ENCODE measurements at places on chromosomes 12 and 14.

DNA sequence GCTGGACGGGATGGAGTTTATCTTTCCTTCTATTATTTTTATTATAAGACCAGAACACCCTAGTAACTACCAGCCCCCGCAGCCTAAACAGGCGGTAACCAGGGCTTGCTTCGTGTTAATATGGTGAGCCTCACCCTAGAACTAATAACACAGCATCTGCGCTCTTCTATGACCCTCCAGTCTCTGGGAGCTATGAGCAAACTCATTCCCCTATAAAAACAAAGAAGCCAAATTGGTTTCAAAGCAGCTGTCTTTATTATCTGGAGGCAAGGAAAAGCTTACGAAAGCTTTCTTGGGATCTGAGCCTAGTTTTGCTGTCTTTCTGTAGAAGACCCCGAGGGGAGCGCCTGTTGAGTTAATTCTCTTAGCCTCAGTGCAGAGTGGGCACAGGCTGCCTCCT lies 85.0 kb downstream of the TBX5 start:
- DNase-seq = no peak

DNA sequence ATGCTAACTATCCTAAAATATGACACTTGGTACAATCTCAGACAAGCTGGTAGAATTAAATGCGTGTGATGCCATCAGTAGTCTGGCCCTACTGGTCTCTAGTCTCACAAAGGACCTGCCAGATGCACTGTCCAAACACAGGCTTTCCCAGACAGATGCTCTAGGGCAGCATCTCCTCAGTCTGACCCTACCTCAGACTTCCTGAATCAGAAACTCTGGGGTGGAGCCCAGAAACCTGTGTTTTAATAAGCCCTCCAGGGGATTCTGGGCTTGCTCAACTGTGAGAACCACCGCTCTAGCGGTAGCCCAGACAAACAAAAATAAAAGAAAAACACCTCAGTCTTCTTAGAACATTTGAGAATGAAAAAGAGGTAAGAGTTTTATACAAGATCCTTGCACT lies 48.0 kb downstream of the BDKRB1 start:
- DNase-seq = peak; percentile 33

- DNase-seq = no peak
Observed at GRCh38 chr14:35988972-35989690, 163.0 kb downstream of the BRMS1L start.

DNA sequence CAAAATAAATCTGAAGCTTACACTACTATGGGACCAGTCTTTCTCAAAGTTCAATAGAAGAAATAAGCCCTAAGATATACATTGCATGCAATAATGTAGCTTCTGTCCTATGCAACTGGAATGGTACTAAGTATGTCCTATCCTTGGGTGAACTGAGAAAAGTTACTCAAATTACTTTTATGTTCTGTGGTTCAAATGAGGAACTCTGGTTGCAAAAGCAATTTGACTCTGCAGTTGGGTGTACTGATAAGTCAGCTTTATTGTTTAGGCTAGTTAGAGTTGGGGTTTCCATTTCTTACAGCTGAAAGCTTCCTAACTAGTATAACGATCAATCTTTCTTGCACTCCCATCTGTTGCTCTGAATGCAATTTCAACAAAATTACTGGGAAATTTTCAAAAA lies 29.2 kb downstream of the GPR135 start:
- no peak for DNase-seq

GRCh38 chr12:124607681-124608425 lies 40.4 kb upstream of the NCOR2 start:
- no peak for DNase-seq

DNA sequence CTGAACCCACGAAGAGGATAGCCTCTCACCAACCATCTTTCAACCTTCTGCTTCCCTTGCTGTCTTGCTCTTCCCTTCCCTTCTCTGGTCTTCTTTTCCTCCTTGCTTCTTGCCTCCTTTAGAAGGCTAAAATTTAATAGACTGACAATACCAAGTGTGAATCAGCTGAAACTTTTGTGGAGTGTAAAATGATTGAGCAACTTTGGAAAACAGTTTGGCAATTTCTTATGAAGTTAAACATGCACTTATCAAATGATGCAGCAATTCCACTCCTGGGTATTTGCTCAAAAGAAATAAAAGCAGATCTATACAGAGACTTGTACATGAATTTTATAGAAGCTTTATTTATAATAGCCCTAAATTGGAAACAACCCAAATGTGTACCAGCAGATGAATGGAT lies 3.3 kb upstream of the KRT86 start:
- no peak for DNase-seq

GRCh38 chr14:50607181-50607580 lies 47.2 kb downstream of the ATL1 start:
- DNase-seq = no peak

- no peak for DNase-seq
Observed at GRCh38 chr14:85315733-85316290, 214.1 kb upstream of the FLRT2 start.

- DNase-seq = no peak
Observed at GRCh38 chr14:64878837-64879634, 671 bp downstream of the SPTB start.

GRCh38 chr12:122123051-122123760 lies 44.6 kb downstream of the MLXIP start:
- peak; percentile 70 for DNase-seq

GRCh38 chr14:57392830-57393229 lies 2.4 kb downstream of the NAA30 start:
- DNase-seq = no peak

DNA sequence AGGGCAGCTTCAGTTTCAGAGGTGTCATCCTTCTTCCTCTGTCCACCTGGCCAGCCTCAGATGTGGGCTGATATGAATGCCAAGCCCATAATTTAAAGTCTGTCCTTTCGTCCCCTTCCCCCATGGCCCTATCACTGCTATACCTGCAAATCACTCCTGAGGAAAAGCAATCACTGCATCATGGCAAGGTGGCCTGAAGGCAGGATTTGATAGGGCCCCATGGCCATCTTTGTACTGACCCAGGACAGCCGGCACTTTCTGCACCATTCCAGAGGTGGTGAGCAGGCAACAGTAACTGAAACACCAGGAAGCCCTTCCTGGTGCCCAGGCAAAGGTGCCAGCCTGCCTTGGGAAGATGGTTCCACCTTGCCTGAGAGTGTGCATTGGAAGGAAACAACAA lies 60.8 kb downstream of the ANO2 start:
- no peak for DNase-seq

GRCh38 chr12:96225044-96225855 lies 31.1 kb downstream of the ELK3 start:
- DNase-seq = no peak

DNA sequence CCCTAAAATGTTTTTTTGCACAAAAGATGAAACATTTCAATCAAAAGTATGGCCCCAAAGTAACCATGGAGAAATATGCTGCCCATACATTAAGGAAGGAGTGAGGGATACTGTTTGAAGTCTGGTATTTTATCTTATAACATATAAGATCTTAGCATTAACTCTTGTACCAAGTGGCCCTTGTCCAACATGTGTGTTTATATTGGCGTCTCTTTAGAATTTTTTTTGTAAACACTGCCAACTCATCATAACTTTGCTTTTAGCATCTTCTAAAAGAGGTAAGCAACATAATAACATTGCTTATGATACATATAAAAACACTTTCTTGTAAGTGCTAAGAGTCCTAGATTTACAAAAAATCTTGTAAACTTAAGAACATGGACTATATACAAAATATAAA lies 419.7 kb downstream of the ADAMTS20 start:
- no peak for DNase-seq

GRCh38 chr14:99768381-99768780 lies 24.8 kb upstream of the EML1 start:
- DNase-seq = no peak

DNA sequence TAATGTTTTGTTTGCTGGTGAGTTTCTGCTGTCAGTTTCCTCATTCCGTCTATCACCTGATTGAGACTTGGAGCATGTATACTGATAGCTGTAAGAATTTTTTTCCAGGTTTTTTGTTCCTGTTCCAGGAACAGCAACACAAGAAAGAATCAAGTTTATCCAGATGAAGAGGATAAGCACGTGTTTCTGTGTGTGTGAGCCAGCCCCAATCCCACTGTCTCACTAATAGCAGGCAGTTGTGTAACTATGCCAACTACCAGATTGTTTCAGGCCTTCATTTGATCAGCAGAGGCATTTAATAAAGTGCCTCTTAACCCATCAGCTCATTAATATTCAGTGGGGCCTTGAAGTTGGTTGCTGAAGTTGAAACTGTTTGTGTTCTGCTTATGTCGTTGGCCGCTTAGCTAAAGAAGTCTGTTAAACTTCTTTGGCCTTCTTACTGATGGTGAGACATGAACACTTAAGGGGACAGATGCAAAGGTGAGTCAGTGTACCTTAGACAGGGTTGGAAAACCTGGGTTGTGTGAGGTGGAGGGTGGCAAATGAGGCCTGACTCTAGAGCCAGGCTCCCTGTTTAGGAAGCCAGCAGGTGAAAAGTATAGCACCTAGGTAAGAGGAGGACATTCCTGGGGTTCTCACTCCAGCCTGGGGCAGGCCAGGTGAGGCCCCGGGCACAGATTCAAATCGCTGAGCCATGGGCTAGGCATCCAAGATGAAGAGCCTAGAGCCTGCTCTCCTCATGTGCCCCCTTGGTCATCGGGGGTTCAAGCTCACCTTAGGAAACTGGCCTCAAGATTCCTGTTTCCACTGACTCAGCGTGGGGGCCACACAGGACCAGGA lies 3.7 kb downstream of the ANKRD13A start:
- no peak for DNase-seq

GRCh38 chr14:89469210-89470198 lies 52.5 kb upstream of the FOXN3 start:
- no peak for DNase-seq

DNA sequence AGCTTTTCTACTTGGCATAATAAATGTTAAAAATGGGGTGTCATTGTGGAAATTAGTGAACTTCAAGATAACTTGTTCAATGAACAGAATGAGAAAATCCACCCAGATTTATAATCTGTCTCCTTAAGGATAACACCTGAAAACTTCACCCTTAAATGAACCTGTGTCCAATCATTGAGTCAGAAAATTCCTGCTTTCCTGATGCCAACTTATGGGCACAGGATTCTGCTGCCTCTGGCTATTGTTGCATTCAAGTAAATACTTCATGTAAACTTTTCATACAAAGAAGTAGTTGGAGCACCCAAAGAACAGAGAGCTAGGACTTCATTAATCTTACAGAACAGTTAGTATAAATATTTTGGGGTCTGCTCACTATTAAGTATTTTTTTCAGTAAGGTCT lies 98.9 kb upstream of the PLEKHA5 start:
- no peak for DNase-seq

DNA sequence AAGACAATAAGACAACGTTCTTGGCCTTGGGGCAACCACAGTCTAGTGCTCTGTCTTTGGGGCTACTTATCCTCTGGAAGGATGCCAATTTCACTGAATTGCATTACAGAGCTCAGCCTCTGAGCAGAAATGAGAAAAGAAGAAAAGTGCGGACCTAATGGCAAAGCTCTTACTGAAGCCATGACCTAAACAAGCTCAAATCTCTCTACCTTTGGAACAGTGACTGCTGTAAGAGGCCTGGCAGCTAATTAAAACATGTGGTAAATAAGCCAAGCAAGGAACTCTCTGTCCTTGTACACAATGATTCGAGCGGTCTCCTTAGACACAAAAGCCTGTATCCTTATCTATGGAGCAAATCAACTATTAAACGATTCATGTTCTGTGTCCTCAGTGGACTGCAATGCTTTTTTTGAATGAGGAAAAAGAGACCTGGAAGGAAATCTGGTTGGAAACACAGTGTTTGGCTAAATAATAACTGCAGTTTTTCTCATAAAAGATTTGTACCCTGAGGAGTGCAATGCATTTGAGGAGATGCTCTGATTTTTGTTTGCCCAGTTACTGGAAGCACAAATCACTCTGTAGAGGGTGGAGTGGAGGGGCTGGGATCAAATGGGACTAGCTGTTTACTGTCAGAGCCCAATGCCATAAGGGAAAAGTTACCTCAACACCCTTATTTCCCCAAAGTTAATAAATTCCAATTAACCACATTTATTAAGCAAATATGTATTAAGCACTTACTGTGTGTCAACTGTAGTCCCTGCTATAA lies 113.9 kb downstream of the NDUFA12 start:
- DNase-seq = no peak

DNA sequence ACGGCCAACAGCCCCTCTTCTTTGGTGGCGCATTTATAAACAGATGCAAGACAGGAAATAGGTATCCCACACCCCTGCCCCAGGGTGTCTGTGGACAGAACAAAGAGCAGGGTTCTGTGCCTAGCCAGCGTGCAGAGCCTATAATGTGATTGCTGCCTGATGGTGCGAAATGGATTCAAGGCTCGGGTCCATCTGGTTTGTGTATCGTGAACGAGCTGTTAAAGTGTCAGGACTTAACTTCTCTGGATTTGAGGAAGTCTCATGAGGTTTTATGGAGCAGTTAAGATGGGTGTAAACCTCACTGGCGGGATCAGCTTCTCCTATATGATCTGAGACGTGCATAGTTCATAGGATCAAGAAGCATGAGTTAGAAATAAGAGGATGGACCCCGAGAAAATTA lies 388.7 kb upstream of the TBX3 start:
- DNase-seq = no peak

GRCh38 chr12:105576261-105576660 lies 245.8 kb downstream of the C12orf75 start:
- no peak for DNase-seq

DNA sequence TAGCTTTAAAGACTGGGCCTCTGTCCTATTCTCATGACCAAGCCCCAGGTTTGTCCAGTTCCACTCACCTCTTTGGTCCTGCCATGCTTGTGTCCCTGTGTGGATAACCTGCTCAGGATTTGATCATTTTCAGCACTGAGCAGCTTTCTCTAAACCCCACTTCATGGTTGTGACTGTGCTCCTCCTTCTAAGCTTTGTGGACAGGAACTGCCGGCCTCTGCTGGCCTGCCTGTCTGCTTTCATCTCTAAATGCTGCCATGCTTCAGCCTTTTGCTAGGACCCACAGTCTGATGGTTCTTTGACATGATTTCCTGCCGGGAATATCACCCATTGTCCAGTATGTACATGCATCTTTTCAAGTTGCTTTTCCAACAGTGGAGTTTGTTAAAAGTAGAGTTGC lies 53.9 kb upstream of the STXBP6 start:
- DNase-seq = no peak

DNA sequence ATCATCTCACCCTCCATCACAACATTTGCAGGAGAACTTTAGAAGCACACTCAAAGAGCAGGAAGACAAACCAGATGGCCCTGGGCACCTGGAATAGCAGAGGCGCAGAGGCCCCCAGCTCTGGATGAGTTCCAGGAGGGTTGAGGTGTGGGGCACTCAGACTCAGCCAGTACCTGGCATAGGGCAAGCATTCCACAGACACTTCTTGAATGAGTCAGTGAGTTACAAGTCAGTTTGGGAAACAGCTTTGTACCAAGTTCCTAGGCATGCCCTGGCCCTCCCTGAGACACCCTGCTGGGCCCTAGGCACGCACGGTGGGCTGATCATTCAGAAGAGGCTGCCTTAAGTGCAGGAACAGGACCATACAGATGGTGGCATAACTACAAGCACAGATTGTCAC lies 54.3 kb downstream of the MAP3K9 start:
- no peak for DNase-seq

- DNase-seq = no peak
Observed at GRCh38 chr12:46404225-46404631, 31.7 kb upstream of the SLC38A2 start.

Measured in NCI-H1436 (cell line).